Effector CD8-positive, alpha-beta T cell (primary cell): ENCODE measurements at places on chromosomes 7 and 10.

DNA sequence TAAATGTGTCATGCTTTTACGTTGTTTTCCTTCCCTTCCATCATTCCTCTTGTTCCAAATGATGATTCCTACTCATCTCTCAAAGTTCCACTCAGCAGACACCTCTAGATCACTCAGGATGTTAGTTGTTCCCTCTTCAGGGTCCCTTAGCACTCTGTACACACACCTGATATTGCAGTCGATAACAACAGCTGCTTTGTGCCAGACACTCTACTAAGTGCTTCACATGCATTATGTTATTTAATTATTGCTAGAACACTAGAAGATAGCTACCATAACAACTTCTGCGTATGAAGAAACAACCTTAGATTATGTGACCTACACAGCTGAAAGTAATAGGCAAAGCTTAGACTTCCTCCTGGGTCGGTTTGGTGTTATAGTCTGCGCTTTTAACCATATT, 29.6 kb downstream of the PCBD1 start:
- no peak for DNase-seq

- no peak for DNase-seq
These were observed 228.5 kb downstream of the TCERG1L start for GRCh38 chr10:131082991-131083481.

DNA sequence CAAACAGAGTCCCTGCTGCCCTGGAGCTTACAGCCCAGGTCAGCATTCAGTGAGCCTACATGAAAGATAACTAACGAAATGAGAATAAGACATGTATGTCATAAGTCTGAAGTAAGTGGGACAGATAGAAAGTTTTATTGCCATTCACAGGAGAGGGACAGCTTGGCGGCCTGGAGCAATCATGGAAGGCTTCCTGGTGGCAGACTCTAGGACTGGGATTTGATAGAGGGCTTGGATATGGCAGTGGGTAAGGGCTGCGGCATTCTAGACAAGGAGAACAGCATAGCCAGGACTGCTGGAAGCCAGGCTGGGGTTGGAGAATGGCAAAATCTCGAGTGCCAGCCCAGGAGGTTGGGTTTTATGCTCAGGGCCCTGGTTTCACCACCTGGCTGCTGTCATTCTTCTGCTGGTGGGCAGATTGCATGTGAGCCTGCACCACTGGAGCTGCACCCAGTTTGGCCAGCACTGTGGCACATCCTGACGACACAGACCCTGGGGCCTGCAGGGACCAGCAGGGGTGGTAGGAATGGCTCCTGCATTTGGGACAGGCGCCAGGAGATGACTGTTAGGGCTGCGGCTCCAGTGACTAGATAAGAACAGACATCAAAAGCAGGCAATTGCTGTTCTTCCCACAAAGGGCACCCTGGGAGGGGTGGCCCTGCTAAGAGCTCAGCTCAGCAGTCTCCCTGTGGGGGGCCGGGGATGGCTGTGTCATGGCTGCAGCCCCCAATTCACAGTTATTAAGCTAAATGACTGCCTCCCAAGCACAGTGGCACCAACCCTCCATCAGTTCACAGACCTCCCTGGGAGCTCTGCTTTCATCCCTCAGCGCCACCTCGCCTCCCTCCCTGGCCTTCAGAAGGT, 161.1 kb downstream of the RPS24 start:
- DNase-seq, result no peak

- no peak for DNase-seq
These were observed 129.0 kb downstream of the DNAH11 start for GRCh38 chr7:21671859-21672258.

DNA sequence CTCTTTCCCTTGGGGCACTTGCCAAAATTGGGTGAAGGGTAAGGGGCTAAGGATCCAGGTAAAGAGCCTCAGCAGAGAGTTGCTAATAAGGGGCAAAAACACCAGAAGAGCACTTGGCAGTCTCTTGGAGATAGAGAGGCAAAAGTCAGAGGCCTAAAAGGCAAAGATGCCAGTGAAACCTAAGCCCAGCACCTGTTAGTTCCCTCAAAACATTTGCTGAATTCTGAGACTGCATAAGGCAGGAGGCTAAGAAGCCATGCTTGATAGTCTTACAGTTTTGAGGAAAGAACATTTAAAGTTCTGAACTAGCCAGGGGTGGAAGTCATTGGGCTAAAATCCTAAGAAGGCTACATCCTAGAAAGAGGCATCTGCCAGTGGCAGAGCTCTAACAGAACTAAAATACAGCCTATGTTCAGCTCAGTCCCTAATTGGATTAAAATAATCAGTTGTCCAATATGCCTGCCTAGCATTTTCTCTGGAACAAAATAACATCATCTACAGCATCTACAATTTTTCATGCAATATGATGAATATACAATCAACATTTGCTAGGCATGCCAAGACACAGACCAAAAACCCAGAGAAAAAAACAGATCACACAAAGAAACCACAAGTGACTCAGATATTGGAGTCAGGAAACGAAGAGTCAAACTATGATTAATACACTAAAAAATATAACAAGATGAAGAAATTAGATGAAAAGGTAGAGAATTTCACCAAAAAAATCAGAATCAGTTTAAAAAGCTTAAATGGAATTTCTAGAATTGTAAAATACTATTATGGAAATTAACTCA, 7.7 kb downstream of the HTR7 start:
- DNase-seq, result no peak

GRCh38 chr10:2933924-2934323, 133.4 kb upstream of the PFKP start:
- no peak for DNase-seq

DNA sequence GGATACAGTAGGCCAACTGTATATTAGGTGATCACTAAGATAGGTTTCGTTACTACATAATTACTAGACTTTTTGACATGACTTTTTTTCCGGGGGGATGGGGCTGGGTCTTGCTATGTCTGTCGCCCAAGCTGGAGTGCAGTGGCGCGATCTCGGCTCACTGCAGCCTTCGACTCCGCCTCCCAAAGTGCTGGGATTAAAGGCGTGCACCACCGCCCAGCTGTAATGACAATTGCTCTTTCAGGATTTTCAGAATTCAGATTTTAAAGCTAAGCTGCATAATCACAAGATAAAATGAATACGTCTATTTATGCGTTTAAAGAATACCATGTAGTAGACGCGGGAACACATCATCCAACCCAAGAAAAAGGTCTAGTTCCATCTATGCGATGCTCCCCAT, 982 bp downstream of the IDI1 start:
- DNase-seq, result no peak

GRCh38 chr10:113071446-113071845, 121.4 kb downstream of the TCF7L2 start:
- DNase-seq, result no peak
